ENCODE measurements at places on chromosomes 12 and 14.
A peak's percentile ranks its signal among the peaks of the same experiment; 100 is the strongest.

- DNase-seq, result no peak
These were observed 241.5 kb upstream of the FBXO33 start for GRCh38 chr14:39673734-39674133.

- no peak for DNase-seq
These were observed 96.4 kb downstream of the LRRC74A start for GRCh38 chr14:76922584-76922983.

DNA sequence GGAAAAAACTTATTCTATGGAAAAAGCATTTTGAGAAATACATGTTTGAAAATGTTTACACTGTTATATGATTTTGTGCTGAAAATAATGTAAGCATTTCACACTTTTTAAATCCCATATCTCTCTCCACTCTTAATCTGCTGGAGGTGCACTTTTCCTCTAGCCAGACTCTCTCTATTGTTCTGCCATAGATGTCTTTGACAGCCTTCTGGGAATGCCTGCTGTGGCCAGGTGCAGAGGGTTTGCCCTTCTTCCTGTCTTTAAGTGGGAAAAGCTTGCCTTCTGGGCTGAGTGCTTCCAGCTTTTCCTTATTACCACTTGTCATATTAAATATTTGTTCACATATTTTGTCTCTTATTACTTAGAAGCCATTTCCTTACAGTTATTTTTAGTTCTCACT is 60.1 kb upstream of the PPM1H start:
- peak; percentile 77 for DNase-seq

DNA sequence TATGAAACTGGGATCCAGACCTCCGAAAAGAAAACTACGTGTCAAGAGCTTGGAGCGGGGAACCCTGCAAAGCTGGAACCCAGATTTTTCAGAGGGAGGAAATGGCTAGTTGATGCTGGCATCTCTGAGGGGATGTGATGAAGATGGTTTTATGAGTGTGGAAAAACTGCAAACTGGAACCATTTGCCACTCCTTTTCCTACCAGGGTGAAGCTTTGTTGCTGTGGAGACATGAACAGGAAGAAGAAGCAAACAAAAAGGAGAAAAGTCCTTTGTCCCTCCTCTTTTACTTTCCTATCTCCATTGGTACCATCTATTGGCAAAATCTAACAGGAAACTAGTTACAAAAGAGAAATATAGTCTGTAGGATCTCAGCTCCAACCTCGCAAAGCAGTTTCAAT is 39.2 kb downstream of the CDK17 start:
- no peak for DNase-seq

DNA sequence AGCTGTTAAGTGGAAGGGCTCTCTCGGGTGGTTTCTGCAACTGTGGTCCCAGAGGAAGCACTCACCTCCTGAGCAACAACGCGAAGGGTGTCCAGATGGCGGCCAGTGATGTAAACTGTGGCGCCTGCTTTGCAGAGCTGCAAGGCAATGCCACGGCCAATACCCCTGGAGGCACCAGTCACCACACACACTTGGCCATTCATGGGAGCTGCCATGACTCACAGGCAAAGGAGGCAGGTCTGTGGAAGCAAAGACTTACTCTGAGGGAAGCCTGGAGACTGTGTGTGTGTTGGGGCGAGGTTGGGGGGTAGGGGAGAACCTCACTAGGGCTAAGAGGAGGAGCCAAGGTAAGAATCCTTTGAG is 707 bp downstream of the DHRS1 start:
- no peak for DNase-seq

DNA sequence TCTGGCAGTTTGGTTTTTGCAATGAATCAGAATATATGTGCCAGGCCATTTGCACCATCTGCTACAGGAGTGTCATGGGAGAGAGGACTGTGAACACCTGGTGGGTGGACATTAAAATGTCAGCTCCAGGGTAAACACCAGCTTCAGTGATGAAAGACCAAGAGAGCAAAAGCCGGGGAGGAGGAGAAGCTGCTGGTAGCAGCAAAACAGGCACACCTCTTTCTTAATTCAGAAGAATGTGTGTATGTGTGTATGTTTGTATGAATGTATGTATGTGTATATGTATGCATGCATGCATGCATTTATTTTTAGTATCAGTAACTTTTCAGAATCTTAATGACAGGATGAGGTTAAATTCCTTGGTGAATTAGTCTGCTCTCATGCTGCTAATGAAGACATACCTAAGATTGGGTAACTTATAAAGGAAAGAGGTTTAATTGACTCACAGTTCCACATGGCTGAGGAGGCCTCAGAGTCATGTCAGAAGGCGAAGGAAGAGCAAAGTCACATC is 357.4 kb upstream of the PRICKLE1 start:
- DNase-seq, result peak; percentile 18

DNA sequence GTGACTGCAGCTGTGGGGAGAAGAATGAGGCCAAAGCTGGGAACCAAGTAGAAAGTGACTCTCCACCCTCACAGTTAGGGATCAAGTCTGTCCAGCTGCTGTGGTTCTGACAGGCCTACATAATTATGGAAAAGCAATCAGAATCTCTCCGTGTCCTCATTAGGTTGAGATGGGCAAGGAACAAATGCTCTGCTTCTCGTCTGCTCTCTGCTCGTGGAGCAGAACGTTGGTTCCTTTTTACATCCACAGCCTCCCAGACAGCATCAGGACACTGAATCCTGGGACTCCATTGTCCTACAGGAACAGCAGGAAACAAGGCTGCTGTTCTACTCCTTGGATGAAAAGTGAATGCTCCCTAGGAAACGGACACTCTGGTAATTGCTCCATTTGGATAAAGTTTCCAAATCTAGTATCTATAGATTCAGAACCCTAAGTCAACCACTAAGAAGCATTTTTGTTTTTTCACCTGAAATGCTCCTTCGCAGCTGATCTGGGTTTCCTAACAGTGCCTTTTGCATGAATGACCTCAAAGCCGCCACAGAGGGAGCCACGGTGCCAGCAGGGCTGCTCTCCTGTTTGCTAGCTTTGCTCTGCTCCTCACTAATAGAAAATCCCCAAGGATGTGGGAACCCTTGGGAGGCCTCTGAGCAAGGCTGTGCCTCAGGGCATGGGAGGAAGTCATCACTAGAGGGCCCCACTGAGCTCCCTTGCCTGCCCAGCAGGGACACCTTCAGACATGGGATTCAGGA is 102.0 kb downstream of the EGLN3 start:
- no peak for DNase-seq

GRCh38 chr14:58805057-58805456 is 167.3 kb downstream of the DACT1 start:
- no peak for DNase-seq

DNA sequence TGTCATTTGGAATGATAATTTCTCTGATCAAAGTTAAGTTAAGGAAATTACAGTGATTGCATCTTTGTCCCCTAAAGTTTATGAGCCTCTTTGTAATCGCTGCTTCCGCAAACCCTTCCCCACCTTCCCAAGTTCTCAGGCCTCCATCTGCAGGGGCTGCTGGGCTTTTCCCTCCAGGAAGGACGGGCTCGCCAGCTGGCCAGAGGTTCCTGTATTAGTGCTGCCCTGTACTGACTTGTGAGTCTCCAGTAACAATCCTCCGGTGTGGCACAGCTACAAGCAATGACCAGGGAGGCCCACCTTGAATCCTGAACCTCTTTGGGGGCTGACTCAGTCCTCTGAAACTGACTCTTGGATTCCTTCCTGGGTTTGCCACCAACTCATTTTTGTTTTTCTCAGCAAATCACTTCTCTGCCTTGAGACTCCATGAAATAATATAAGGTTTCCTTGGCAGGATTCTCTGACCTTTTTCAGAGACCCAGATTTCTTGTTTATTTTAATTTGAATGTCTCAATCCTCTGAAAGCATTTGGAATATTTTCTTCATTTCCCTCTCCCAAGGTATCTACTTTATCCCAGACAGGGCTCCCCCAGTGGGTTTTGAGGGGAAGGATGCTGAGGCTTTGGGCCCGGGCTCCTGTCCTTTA is 398.6 kb downstream of the ZFP36L1 start:
- DNase-seq, result no peak

DNA sequence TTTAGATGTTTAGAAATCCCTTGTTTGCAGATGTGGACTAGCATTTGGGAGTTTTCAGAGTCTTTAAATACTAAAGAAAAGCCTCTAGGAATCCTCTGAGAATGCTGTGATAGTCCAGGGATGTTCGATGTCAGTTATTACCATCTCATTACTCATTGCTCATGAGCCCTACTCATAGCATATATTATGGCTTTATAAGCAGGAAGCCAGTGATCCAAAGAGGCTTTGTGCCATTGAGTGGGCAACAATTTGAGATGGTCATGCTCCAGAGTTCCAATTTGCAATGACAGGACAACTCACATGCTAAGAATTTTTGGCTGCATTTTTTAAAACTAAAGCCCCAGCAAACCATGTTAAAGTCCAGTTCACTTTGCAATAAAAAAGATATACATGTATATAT is 163.0 kb downstream of the OTOGL start:
- DNase-seq, result no peak

DNA sequence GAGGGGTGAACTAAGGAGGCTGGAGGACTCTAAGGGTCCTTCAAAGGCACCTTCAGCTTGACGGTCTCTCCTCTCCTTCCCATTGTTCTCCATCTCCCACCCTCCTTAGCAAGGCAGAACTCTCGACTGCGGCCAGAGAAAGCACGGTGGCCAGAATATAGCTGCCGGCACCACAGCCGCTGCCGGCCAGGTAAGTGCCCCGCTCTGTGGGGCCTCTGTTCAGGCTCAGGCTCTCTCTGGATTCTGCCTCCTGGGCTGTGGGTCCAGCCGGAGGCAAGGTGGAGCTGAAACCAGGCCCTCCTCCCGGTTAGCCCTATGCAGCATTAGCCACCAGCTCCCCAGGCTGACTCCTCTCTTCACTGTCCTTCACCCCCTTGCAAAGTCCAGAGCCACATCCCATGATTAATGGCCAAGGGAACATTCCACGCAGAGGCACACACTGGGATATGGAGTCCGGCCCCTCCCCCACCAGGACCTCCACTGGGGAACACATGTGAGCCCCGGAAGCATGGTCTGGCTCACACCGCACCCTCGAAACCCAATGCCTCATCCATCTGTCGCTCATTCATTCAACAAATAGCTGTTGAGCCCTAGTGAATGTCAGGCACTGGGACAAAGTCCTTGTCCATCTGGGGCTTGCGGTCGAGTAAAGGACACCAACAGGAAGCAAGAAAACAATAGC is 25.2 kb downstream of the LTBP2 start:
- DNase-seq, result peak; percentile 2

DNA sequence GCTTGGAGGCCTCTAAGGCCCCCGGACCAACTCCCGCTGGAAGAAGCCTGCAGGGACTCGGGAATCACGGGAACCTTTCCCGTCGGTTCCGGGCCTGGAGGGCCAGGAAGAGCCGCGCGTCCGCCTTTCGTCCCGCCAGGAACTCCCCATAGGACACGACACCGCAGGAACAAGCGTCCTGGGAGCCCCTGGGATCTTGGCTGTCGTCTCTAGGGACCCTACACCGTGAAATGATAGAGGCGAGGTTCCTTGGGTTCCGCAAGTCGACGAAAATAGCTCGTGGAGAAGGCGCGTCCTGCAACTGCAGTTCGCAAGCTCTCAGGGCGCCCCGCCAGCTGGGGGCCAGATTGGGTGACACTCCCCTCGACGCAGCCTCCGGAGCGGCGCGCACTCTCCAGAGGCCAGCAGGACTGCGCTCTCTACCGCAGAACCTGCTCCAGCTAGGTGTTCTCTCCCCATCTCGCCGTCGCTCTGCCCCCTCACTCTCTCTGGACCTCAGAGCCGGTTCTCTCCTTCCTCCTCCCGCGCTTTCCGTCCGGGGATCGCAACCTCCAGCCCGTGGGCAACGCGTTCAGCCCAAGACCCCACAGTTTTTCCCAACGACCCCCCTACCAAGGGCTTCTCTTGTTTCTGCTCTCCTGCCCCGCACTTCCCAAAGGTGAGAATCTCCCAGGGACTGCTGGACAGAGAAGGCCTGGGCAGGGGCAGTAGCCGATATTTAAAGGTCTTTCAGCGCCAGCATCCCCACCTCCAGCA is 776 bp downstream of the BMP4 start:
- no peak for DNase-seq

- no peak for DNase-seq
These were observed 33.2 kb upstream of the GALNT16 start for GRCh38 chr14:69226736-69227135.

DNA sequence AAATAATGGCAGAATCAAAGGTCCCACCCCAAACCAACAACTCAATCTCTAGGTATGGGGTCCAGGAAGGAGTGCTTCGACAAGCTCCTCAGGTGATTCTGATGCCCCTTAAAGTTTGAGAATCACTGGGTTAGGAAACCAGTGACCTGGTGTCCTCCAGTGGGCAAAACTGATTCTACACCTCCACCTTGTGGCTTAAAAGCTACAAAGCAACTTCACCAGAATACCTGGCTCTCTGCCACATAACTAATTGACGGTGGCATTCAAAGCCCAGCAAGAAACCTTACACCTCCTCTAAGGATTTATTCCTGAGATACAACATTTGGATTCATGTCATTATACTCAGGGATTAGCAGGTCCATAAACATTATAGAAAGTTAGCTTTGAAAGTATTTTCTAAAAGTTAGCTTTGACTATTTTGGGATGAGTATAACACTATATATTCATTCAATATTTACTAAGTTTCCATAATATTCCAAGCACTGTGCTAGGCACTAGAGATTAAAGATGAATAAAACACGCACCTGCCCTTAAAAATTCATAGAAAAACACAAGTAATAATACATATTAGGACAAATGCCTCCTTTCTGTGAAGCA is 45.4 kb downstream of the DCAF5 start:
- peak; percentile 58 for DNase-seq

DNA sequence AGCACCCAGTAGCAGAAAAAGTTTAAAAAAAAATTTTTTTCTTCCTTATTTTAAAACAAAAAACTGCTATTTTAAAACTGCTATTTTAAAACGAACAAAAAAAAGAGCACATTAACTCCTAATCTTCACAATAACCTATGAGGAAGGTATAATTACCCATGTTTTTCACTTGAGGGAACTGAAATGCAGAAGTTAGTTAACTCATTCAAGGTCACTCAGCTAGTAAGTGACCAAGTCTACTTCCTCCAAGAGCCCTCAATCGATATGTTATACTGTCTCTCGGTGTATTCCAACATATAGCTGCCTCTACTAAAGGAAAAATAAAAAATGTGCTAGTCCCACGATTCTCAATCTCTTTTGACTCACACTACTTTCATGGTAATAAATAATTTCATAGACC is 7.8 kb downstream of the RPAP3 start:
- no peak for DNase-seq

- no peak for DNase-seq
These were observed 2.9 kb downstream of the ARHGDIB start for GRCh38 chr12:14958361-14959125.

DNA sequence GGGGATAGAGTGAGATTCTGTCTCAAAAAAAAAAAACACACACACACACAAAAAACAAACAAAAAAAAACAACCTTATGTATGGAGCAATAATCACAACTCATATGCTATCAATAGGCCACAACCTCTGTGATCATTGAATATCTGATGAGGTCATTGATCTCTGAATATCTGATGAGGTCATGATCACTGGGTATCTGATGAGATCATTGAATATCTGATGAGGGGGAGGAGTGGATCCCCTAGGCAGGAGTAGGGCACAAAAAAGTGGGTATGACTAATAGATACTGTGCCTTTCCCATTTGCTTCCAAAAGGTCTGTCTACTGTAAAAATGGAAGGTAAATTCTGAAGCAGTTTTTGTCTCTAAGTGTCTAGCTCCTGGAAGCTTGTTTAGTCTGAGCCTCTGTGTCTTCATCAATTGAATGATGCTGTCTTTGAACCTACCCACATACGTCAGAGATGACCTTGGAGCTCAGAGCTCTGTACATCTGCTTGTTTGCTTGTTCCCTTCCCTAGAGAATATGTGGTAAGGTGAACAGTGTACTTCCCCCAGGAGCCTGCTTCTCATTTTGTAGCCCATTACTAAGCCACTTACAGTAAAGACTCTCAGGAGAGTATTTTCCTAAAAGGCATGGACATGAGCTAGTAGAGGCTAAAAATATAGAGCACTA is 13.6 kb downstream of the PAH start:
- DNase-seq, result no peak

GRCh38 chr12:116400636-116401372 is 123.3 kb upstream of the MED13L start:
- no peak for DNase-seq

All from NCI-H146 (cell line).